ENCODE measurements at places on chromosomes 6 and 20.

GRCh38 chr6:81051952-81052351 lies 700.5 kb downstream of the TENT5A start:
- no peak for DNase-seq

DNA sequence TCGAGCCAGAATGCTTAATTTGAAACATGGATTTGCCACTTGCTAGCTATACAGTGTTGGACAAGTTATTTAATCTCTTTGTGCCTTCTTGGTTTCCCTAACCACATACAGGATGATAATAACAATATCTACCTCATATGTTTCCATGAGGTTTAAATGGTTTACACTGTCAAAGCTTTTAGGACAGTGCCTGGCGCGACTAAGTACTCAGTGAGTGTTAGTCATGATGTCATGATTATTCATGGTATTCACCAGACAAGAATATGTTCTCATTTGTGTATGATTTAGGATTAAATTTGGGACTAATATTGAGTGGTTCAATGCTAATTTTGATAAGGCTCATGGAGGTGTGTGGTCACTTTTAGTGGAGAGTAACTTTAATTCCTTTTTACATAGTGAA lies 167.4 kb downstream of the EYA4 start:
- DNase-seq = no peak

GRCh38 chr6:157287247-157287850 lies 36.0 kb downstream of the TMEM242 start:
- no peak for DNase-seq

DNA sequence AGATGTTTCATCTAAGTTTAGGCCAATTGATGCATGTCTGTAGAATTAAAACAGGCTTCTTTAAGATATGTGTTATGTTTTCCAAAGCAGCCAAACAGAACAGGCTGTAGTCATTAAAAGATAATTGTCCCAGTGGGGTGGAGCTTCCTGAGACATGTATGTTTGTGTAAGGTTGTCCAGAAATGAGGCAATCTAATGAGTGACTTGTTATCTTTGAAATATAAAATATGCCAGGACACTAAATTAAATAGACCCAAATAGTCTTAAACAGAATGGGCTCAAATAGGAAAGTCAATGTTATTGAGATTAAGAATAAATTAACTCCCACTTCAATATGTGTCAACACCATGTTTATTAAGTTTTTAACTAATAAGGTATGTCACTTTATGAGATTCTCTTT lies 204.7 kb upstream of the RNF217 start:
- DNase-seq = no peak

DNA sequence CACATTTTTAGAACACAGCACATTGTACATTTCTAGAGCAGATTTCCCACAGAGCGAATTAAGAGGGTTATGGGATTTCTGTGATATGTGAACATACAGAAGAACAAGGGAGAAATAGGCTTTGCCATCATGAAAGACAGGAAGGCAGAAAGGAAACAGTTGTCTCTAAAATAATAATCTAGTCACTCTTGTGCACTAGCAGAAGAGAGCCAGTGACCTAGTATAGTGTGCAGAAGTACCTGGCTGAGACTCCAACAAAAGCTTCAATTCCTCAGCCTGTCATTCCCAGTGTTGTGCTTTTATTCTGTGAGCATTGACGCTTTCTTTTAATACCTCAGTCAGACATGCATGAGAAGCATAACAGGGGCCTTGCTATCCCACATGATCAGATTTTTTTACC lies 17.8 kb upstream of the DCBLD1 start:
- DNase-seq = no peak

DNA sequence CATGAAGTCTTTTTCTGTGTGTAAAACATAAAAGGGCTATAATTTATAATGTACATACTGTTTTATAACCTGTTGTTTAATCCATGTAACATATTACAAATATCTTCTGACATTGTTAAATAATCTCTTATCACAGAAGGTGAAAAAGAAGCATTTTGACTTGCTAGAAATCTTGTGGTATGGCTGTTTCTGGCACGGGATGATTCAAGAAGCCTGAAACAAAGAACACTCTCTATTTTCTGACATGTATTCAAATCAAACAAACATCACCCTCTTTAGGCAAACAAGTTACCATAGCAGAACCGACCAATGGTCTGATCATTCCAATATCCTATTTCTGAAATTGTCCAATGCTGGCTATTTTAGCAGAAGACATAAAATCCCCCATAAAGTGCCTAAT lies 55.4 kb downstream of the HS3ST5 start:
- no peak for DNase-seq

GRCh38 chr20:17882065-17882833 lies 86.3 kb downstream of the SNX5 start:
- DNase-seq = no peak

DNA sequence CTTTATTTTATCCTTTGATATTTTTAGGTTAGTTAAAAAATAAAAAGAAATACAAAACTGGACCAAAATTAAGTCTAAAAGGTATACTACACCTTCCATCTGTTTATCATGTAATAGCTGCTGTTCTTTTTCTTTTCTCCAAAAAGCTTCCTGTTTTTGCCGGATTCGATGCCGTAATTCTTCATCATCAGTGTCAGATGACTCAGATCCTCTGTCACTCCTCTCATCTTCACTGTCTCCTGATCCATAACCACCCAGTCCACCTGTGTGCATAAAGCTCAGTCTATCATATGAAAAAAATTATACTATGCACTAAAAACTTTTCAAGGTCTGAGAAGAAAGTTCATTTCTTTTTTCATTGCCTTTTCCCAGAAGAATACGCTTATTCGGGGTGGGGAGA lies 8.5 kb upstream of the COQ3 start:
- no peak for DNase-seq

DNA sequence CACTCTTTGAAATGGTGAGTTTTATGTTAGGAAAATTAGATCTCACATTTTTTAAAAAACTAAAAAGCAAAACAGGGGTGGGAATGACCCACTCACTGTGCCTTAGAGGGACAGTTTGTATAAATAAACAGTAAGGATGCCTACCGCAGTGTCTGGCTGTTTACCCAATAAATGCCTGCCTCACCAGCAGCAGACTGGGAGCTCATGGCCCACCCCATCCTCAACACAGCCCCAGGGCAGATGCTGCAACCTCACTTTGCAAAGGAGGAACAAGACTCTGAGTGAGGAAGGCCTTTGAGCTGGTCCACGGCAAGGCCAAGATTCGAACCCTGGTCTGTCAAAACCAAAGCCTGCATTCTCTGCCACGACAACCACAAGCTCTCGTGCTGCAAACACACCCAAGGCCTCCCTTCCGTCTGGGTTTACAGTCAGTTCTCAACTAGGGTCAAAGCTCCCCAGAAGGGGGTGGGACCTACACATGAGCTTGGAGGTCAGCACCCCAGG lies 77.8 kb downstream of the BMP7 start:
- no peak for DNase-seq

DNA sequence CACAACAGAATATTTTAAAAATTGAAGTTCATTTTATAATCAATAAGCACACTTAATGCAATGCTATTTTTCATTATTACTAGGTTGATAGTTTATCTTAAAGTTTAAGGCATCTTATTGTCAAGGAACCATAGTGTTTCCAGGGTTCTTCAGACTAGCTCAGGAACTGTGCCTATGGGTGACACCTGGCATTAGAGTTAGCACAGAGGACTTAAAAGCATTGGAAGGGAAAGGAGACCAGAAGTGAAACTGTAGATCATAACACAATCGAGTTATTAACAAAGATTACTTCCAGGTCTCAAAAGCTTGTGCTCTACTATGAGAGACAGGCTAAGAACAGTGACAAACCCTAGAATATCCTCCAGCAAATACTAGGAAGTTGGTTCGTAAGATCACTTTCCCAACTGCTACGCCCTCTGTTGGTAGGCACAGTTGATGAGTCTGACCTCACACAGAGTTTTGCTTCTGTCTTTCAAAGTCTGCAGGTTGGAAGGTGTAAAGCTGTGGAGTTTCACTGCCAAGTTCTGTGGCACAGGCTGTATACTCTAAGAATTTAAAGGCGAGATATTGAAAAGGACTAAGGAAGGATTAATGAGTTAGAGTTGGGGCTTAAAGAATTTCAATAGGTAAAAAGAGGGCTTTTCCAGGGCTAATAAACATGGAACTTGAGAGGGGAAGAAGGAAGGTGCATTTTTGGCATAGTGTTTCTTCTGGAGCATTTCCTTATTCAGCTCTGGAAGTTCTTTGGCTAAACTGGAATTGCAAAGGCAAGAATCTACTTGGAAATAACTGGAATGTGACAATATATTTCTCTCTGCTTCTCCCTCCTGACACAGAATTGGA lies 531.3 kb upstream of the JAG1 start:
- DNase-seq = no peak

GRCh38 chr6:21935561-21936028 lies 342.0 kb downstream of the SOX4 start:
- no peak for DNase-seq

GRCh38 chr6:33142501-33143070 lies 49.7 kb downstream of the COL11A2 start:
- no peak for DNase-seq

DNA sequence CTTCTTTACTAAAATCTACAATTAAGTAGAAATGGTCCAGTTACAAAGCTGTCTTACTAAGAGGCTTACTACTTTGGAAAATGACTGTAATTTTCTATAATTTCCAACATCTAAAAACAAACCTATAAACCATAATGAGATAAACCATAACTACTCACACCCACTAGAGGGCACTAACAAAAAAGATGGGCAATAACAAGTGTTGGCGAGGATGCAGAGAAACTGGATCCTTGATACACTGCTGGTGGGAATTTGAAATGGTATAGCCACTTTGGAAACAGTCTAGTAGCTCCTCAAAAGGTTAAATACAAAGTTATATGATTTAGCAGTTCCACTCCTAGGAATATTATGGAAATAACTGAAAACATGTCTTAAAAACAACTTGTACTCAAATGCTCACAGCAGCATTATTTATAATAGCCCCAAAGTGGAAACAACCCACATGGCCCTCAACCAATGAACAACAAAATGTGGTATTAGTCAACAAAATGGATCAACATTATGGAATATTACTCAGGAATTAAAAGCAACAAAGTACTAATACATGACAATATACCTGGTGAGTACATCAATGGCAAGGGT lies 50.6 kb downstream of the GJA10 start:
- DNase-seq = no peak

GRCh38 chr20:40336533-40336932 lies 352.5 kb downstream of the MAFB start:
- DNase-seq = no peak

- no peak for DNase-seq
Observed at GRCh38 chr6:48067148-48067712, 43.8 kb downstream of the PTCHD4 start.
